COLO829 (cell line): ENCODE measurements at places on chromosomes 2 and 18.

GRCh38 chr18:24219561-24220317 lies 80.9 kb downstream of the CABYR start:
- no peak for DNase-seq

GRCh38 chr2:221137385-221137784 lies 434.7 kb downstream of the EPHA4 start:
- no peak for DNase-seq

- DNase-seq = peak; percentile 13
Measured at GRCh38 chr18:26574958-26575864, 26.9 kb upstream of the KCTD1 start.

- no peak for DNase-seq
Measured at GRCh38 chr2:191149391-191149790, 1.4 kb downstream of the STAT4 start.

DNA sequence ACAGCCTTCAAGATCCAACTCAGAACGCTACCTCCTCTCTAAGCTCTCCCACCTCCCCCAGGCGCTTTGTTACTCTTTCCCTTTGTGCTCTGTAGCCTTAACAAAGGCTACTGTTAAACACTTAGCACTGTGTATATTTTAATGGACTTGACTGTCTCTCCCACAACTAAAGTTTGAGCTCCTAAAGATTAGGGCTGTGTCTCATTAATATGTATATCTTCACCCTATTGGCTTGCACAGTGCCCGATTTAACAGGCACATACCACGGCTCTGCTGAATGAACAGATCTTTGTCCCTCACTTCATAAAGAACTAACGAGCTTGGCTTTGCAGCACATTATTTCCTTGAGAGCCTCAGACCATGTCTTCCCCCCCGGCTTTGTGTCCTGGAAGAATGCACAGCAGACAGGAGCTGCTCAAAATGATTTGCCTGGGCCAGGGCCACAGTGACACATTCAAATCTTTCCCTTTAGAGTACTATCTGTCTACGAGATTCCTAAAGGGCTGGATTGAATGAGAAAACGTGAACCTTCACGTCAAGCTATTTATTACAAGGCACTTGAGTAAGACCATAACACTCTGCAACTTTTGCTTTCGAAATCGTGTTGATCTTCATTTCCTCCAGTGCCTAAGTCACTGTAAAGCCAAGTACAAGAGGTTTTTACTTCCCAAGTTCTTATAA lies 22.1 kb downstream of the ABHD3 start:
- DNase-seq = peak; percentile 53

DNA sequence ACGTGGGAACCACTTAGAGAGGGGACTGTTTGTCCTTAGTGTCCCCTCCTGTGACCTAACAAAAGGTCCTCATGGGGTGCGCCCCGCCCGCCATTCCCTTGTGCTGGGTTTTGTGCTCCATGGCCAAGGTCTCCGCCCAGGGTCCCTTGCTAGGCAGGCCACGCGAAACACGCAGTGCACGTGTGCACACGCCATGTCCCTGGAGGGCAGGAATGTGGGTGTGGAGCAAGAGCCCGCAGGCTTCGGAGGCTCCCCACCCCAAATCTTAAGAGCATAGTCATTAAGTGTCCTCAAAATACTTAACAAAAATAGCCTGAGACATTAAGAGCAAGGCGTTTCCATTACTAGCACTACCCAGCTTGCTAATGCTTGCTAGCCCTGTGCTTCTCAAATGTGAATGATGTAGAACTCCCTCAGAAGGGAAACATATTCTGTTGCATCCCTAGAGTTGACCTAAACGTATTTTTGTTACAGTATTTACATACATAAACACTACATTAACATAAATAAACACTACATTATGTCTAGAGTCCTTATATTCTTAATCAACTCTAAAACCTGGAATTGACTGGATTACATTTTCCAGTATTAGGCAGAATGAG lies 117.6 kb upstream of the APCDD1 start:
- DNase-seq = no peak

GRCh38 chr2:127893494-127893893 lies 7.7 kb upstream of the AMMECR1L start:
- DNase-seq = no peak

DNA sequence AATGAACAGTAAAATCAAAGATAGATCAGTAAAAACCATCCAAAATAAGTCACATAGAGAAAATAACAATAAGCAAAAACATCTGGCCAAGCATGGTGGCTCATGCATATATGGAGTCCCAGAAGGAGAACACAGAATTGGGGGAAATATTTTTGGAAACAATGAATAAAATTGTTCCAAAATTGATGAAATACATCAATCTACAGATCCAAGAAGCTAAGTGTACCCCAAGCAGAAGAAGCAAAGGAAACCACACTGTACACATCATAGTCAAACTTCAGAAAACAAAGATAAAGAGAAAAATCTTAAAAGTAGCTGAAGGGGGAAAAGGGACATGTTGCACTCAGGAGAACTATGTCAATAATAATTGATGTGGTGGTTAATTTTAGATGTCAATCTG lies 80.4 kb upstream of the RMP24 start:
- no peak for DNase-seq

DNA sequence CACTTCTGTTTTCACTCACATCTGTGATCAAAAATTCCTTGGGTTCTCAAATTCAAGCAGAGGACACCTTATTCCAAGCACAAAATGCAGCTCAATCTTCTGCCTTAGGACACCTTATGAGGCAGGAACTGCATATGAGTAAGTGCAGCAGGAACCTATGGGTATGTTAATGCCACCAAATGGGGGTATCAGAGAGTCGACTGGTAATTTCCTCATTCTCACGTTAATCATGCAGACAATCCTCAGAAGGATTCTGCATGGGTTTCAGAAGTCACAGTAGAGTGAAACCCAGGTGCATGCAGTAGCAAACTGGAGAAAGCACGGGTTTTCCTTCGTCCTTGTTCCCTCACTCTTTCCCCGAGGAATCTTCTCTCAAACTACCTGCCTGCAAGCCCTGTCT lies 452.8 kb downstream of the CBLN2 start:
- DNase-seq = no peak

DNA sequence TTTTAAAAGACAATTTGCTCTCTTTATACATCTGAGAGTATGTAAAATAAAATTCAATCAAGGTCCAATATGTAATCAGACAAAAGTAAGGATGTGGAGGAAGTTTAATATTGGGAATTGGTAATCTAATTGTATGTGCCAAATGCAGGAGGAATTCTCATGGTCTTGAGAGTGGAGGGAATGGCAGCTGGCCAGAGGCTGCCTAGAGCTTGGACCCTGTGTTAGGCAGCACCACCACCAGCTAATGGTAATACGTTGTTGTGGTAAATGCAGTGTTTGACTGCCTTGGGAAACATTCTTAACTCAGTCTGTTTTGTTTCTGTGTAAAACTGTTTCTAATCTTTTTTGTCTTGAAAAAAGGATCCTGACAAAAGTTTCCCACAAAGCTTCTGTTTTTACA lies 30.0 kb downstream of the GALNT1 start:
- DNase-seq = no peak

GRCh38 chr2:46239175-46239846 lies 57.9 kb upstream of the EPAS1 start:
- DNase-seq = no peak

DNA sequence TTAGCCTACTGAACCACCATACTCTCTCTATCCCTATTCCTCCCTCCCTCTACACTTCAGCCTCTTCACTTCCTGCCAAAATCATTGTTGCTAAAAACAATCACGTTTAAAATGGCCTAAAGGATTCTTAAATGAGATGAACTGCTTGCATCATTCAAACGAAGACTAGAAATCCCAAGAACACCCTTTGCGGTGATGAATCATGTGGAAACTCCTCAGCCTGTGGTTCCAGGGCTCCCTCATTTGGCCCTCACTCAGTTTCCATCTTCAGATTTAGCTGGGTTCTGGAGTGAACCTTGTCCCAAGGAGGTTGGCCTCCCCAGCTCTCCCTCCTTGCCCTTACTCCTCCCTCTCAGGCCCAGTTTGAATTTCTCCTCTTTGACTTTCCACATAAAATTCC lies 125.6 kb upstream of the CDC42EP3 start:
- DNase-seq = no peak

- no peak for DNase-seq
Measured at GRCh38 chr2:181648478-181649155, 8.3 kb downstream of the CERKL start.

DNA sequence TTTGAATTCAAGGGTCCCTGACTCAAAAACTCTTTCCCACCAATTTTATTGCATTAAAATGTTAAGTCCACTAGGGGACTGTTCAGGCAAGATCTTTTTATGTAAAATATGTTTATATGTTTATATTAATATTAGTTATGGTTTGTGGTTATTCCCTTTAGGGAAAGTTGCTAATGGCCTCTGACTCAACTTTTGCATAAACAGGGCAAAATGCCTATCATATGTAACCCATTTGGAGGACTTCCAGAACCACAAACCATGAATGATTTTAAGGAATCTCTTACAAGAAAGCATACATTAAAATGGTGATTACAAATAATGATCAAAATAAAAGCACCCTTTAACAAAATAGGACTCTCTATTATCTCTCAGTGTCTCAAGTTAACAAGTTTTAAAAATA lies 1484.5 kb upstream of the ZEB2 start:
- peak; percentile 6 for DNase-seq

GRCh38 chr2:48965204-48965603 lies 189.1 kb downstream of the FSHR start:
- no peak for DNase-seq

DNA sequence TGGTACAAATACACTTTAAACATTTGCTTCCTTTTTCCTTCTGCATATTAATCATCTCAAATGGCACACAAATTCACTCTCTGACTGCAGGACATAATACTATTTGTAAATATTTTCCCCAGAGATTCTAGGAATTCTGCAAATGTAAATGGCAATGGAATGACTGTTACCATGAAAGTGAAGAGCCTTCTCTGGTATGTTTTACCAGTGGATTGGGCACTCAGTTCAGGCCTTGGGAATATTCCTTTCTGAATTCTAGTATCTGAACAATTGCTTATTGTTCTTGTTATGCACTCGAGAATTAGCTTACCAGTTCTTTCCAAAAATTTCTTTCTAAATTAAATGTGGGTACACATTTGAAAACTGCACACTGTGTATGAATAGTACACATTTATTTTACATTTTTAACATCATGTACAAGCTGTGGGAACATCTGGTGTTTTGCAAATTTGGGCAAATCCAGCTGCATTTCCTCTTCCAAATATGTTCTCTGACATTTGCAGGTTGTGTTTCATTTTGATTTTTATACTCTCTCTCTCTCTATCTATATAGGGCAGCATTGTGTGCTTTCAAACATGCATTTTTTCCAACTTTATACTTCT lies 289.1 kb downstream of the NBAS start:
- DNase-seq = peak; percentile 50

GRCh38 chr2:213001297-213001910 lies 150.0 kb downstream of the IKZF2 start:
- no peak for DNase-seq

DNA sequence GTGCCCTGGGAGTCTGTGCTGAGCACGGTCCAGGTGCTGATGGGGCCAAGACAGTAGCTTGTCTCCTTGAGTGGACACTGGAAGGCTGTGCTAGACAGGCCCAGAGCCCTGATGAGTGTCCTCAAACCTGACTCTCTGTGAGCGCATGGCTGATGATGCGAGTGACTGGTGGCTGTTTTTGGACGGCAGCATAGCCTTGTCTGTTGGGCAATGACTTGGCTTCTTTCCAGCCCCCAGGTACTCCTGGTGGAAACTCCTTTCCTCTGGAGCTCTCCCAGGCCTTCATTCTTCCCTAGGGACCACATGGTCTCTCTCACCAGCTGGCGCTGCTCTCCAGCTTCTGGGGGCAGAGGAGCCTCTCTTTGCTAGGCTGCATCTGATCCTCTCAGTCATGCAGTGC lies 207.6 kb upstream of the SMIM21 start:
- no peak for DNase-seq

DNA sequence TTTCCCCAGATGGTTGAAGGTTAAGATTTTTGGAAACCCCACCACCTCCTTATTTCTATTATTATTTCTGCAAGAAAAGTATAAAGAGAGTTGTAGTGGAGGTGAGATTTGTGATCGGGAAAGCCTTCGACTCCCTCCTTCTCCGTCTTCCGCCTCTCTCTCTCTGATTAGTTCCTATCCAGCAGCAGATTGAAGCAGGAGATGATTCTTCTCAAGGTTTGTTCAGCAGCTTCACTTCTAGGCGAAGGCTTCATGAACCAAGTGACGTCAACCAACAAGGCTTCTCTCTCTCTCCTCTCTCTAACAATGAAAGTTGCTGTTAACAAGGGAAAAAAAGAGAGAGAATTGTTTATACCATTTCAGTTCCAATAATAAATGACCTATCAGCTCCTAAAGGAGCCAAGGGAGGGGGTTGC lies at the start of gene BAZ2B:
BAZ2B (minus strand) TSS at position 263 of the 416 bp plus-strand sequence. CDS start 137,829 bp downstream, outside the sequence.
- peak; percentile 35 for DNase-seq

DNA sequence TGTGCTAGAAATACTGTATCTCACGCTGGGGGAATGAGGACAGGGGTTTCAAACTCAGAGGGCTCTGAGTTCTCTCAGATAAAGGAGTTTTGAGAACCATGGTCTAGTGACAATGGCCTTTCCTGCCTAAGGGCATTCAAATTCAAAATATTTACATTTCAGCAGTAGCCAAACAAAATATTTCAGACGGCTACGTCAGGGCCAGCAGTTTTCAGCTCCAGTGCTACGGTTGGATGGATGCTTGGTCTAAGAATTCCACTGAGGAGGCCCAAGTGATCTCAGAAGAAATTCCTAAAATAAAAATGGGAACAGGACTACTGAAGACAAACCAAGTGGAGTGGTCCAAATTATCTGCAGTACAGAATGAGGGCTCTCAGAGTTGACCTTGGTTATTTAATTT lies 41.1 kb upstream of the SCG2 start:
- DNase-seq = no peak

DNA sequence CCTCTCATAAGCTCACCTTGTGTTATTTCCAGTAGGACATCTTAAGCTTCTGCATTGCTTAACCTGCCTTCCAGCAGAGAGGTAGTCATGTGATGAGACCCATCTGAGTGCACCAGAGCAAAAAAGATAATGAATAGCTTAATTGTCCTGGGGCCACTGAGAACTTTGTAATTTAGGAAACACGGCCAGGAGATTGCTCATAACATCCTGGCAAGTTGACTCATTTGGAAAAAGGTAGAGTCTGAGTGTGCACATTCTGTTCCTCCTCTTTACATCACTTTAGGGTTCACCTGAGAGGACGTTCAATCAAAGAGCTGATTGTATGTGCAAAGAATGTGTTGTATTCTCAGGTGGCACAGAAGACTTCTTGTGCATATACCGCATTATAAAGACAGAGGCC lies 830.2 kb upstream of the SOX11 start:
- DNase-seq = peak; percentile 11

DNA sequence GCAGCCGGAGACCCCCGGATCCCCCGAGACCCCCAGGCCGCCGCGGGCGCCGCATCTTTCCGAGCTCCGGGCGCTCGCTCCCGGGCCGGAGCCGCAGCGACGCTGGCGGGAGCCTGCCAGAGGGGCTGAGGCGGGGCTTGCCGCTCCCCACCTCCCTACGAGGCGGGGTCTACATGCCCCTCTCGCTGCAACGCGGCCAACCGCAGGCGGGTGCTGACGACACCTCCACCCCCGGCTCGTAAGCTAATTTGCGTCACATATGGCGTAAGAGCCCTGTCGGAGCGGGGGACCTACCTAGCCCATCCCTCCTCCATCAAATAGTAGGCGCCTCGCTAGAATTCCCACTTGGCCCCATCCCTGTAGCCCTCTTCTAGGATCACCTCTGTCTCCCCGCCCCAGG lies at the start of gene PTPRN:
PTPRN (minus strand) TSS at position 124 of the 400 bp plus-strand sequence; CDS start at position 55, 69 bp downstream.
- no peak for DNase-seq
